ENCODE measurements at places on chromosomes 12 and 14.
A peak's percentile ranks its signal among the peaks of the same experiment; 100 is the strongest.

DNA sequence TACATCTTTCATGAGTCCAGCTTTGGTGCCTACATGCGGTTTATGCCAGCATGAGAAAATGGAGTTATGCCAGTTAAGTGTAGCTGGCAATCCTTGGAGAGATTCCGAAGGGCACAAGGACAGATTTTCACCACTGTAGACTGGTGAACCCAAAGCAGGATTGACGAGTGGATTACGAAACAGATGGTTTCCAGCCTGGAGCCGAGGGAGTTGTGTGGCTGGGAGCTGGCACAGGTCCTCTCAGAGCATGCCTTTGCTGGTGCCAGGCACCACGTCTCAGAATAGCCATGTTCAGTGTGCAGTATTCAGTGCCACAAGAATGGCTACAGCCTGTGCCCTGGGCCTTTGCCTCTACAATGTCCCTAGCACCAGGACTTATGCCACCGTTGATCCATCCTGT lies 13.2 kb downstream of the KCNH3 start:
- DNase-seq = no peak

DNA sequence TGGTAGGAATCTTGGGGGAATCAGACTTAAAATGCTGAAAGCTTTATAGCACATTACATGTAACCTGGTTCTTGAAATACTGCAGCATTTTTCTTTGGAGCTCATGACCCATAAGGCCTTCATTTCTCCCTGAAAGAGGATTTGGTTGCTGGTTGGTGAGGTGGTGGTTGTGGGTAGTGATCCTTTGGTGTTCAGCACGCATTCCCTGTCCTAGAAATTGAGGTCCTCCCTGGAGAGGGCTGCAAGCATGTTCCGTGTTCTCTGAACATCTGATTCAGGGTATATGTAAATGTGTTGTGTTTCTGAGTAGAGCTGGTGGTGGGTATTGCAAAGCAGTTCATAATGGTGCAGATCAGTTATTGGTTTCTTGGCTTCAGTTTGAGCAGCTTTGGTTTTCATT lies 2.0 kb downstream of the SCN8A start:
- no peak for DNase-seq

DNA sequence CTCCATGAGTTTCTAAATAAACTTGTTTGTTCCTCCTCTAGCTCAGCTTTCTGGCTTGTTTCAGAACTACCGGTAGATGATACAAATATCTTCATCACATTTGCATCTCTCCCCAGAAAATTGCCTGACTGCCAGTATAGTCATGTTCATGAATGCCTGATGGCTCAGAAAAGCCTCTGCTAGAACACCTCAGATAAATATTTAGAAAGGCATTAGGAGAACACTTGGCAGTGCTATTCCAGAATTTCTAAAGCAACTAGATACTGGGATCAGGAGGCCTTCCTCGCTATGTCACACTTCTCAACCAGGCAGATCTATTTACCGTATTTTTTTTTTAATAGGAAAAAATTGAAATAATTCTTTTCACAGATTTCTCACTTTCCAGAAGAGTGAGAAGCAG lies 32.3 kb upstream of the KRAS start:
- no peak for DNase-seq

DNA sequence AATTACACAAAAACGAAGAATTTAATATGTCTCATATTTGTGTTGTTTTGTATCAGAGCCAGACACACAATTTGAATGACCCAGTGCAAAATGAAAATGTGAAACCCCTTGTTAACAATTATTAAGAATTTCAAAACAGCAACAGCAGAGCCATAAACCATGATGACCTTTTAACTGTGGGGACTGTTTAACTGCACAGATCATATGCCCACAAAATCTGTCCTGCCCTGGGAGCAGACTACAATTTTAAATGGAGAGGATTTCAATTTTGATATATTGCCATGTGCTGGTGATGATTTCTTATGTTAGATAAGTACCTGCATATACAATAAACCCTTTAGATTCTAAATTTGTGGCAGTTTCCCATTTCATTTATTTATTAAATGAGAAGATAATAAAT lies 455.5 kb upstream of the MGAT4C start:
- DNase-seq = no peak

GRCh38 chr12:107817250-107817649 lies 42.7 kb downstream of the ASCL4 start:
- no peak for DNase-seq

GRCh38 chr12:124170760-124171159 lies 124.1 kb upstream of the RFLNA start:
- DNase-seq = no peak

DNA sequence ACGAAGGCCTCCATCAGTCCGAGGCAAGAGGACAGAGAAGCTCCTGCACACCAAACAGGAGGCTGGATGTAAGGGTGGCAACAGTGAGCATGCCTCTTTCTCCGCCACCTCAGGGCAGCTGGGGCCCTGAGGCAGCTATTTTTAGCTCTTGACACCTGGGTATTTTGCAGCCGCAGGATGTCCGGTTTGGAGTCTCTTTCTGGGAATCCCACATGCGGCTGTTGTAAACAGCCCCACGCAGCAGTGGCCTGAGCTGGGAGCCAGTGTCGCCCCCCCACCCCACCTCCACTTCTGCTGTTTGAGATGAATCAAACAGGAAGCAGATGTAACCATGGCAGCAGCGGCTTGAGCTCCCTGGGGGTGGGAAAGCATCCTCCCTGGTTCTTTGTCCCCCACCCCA lies 11.7 kb downstream of the HDAC7 start:
- DNase-seq = peak; percentile 61

DNA sequence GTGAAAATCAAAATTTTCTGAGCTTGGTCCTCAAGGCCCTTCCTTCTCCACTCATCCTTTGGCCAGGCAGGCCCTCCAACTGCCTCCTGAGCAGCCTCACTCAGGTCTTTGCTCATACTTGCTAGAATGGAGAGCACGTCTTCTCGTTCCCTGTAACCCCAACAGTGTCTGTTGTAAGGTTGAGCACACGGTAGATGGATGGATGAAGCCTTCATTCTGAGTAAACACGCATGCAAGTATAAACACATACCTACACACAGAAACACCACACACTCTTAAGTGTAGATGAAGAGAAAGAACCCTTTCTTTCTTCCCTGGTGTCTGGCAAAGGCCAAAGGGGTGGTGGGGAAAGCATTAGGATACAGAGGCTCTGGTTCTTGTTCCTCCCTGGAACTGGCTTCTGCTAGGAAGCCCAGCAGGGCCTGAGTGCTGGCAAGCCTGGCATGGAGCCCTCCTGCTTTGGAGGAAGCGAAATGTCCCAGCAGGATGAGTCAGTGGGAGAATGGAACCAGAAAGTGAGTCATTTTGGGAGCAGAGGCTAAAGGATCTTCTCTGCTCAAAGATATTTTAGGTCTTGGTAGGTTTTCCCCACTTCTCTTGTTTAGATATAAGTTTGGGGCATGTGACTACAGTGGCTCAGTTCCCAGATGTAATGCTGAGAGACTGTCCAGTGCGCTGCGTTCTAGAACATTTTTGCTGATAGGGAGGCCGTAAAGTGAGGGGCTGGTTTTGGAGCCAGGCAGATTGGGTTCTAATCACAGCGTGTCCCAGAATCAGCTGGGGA lies 127.4 kb downstream of the CACNA1C start:
- no peak for DNase-seq

GRCh38 chr12:12899530-12900380 lies 8.4 kb downstream of the GPRC5A start:
- no peak for DNase-seq

DNA sequence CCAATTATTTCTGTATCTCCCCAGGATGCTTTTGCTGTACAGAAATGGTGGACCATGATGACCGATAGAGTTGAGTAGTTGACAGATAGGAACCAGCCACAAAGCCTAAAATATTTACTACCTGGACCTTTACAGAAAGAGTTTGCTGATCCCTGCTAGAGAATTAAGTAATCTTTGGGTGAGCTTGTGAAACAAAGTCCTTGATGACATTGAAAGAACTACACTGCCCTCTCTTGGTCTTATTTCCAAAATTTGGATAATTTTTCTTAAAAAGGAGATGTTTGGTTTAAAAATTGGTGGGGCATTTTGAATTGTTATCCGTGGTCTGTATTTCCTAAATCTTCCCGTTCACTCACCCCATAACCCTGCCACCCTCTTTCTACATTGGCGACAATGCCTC lies 13.7 kb upstream of the TCTN1 start:
- DNase-seq = no peak

DNA sequence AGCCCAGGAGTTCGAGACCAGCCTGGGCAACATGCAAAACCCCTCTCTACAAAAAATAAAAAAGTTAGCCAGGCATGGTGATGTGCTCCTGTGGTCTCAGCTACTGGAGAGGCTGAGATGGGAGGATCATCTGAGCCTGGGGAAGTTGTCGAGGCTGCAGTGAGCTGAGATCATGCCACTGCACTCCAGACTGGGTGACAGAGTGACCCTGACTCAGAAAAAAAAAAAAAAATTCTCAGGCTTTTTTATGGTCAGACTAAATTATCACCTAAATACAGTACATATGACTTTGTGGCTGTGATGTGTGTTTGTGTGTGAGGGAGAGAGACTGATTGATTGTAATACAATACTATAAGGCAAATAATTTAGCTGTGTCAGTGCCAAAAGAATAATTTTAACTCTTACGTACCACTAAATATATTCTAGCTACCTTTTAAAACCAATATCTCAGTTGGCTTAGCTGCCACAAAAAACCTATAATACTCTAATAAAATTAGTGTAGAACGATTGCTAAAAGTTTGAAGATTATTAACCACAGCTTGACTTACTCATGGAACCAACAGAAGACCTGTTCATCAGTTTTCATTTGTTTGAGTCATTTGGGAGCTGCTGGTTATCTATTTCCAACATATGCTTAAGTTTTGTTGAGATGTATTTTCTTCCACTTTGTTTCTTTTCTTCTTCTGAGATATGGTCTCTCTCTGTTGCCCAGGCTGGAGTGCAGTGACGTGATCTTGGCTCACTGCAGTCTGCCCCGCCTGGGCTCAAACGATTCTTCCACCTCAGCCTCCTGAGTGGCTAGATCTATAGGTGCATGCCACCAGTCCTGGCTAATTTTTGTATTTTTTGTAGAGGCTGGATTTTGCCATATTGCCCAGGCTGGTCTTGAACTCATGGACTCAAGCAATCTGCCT lies 58.0 kb downstream of the DIP2B start:
- DNase-seq = no peak

DNA sequence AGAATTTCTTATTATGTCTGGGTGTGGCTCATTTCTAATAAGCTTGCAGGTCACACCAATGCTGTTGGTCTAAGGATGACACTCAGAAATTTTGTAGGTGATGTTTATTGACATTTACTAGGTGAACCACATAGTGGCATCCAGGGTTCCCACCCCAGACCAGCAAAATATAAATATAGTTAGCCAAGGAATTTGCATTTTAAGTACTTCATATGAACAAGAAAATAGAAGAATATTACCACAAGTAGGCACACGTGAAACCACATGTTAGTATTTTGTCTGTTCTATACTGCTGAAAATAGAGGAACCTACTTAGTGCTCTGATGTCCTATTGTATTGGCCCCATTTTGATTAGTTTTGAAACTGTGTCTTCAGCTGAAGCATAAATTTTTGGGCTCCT lies 71.1 kb downstream of the USP15 start:
- no peak for DNase-seq

GRCh38 chr14:82180139-82180538 lies 646.5 kb upstream of the SEL1L start:
- no peak for DNase-seq

GRCh38 chr12:11797317-11797913 lies 147.9 kb downstream of the ETV6 start:
- no peak for DNase-seq

DNA sequence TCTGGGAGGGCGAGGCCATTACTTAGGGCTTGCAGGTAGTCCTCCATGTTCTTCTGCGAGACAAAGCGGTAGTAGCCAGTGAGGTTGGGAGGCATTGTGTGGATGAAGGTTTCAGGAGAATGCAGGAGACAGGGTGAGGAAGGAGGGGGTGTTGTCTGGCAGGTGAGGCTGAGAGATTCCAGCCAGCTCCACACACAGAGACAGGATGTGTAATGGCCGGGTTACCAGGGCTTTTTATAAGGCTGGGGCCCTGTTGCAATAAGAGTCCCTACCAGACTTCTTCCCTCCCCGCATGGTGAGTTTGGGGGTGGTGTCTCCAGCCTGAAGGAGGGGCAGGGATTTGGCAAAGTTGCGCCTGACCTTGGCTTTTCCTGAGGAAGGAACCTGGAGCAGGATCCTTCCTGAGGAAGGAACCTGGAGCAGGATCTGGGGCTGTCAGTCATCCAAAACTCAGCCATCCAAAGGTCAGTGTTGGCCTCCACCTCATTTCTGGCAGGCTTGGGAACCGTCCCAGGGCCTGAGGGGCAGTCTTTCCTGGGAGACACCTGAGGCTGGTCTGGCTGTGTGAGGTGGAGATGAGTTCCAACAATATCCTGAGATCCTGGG lies at the start of gene RBP5:
Gene RBP5, minus strand, starts transcription at position 209 of the 606 bp plus-strand sequence. Its CDS starts 114 bp downstream, at position 95.
- no peak for DNase-seq

DNA sequence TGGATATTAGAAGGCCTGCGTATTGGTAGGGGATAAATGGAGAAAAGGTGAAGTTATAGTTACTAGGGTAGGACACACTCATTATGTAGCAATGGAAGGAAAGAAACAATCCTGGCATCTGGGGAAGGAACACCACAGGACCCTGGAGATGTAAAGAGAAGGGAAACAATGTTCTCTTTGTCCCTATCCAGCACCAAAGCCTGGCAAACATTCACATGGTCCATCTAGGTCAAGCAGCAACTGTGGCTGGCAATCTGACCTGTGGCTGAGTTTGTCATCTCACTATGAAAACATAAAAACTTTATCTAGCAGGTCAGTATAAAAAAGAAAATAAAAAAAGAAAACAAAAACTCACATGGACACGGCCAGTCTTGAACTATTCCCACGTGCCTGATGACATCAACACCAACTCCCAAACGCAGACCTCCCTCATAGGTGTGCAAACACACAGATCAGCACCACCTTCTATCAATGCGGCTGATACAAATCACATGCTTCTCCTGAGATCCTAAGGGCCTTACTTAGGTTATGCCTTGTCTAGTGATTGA lies 2.6 kb downstream of the POMT2 start:
- DNase-seq = no peak

- DNase-seq = no peak
These were observed 55.5 kb upstream of the SRSF5 start for GRCh38 chr14:69711477-69711876.

DNA sequence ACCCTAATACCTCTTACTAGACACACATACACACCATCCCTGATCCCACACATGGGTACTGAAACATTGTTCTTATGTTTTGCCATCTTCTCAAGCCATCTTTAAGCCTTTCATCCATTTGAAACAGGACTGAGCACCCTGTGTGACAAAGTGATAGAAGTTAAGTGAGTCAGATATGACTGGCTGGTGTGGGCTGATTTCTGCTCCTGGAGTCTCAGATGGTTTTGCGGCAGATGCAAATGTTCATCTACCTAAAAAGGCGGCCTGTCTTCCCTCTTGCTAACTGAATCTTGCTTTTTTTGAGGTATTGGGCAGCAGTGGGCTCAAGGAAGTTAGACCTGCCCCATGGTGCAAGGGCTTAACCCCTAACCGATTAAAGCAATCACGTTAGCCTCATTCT lies 30.4 kb upstream of the PKP2 start:
- DNase-seq = no peak

GRCh38 chr14:74661726-74662450 lies 49.9 kb upstream of the LTBP2 start:
- DNase-seq = no peak

- no peak for DNase-seq
These were observed 81.2 kb downstream of the PRKD1 start for GRCh38 chr14:29846339-29847055.

Data from stimulated activated CD8-positive, alpha-beta memory T cell treated with anti-CD3 and anti-CD28 coated beads, Interleukin-2, amount 100 ng/mL, for 1 hour (primary cell).